ENCODE measurements at places on chromosomes 7 and 10.

DNA sequence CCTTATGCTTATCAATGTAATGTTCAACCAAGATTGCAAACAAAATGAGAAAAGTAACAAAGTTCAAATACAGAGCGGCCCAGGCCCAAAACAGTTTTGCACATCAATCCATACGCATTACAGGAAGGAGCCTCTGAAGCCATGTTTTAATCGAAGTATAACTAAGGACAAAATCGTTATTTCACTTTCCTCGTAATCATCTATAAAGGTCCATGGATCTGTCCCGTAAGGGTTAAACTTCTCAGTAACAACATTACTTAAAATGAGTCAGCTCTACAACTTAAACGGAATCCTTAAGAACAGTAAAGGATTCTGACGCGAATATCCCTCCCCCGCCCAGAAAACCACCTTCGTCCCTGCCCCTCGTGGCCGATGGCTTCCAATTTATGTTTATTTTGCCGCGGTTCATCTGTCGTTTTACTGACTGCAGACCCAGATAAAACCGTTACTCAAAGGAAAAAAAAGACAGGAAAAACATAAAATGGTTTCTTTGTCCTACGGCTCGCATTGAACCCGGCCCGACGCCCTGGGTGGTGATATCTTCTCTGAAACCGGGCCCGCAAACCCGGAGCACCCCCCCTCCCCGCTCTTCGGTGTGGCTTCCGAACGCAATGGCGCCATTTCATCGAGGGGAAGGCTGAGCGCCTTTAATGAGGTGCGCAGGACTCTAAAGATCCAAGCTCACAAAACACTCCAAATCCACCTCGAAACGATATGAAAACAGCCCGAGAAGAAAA lies 1.1 kb downstream of the HNRNPA2B1 start:
- peak; percentile 30 for DNase-seq

DNA sequence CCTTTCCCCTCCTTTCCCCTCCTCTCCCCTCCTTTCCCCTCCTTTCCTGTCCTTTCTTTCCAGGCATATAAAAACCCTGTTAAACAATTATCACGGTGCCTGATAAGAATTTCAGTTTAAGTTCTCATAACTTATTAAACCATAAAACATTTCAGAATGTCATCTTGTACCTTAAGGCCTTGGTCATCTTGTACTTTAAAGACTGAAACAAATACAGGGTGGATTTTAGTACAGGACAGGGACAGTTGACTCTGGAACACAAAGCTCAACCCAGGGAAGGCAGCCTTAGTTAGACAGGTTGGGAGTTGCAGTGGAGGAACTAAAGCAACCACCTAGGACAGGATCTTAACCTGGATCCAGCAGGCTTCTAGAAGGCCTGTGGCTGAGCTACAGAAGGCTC lies 1.2 kb downstream of the AGR3 start:
- no peak for DNase-seq

DNA sequence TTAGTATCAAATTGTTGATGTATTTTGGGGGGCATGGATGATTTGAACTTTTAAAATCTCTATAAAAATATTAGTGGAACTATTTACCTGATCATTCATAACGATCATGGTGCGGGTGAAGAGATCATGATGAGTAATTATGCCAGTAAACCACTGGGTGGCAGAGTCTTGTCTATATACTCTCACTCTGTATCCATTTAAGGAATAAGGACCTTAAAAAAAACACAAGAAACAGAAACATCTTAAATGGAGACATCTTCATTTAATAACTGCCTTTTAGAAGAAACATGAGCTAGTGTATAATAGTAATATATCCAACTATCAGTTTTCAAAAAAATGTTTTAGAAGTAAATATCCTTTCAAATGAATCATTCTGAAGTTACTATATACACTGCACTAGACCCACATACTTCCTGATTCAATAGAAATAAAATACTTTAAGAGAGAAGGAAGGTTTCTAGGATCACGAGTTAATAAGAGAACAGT lies 84.0 kb downstream of the NRBF2 start:
- no peak for DNase-seq

- DNase-seq, result no peak
These were observed 98.7 kb downstream of the RNF216 start for GRCh38 chr7:5682551-5683279.

GRCh38 chr10:131757285-131758058 lies 143.3 kb upstream of the PPP2R2D start:
- DNase-seq, result no peak

DNA sequence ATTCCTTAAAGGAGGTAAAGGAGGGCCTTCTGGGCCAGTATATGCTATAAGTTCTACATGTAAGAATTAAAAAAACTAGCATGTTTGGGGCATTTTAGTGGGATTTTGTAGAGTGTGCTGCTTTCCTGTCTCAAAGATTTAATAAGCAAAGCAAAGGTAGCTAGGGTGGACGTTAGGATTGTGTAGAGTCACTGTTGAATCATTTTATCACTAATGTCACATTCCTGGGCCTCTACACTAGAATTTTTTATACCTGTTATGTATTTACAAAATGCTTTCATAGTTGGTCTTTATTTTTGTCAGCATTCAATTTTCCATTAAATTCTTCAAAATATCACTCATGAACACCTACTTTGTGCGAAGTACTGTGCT lies 139.4 kb upstream of the PHYHIPL start:
- DNase-seq, result no peak

- DNase-seq, result no peak
These were observed 2.9 kb upstream of the MYOZ1 start for GRCh38 chr10:73644015-73644743.

DNA sequence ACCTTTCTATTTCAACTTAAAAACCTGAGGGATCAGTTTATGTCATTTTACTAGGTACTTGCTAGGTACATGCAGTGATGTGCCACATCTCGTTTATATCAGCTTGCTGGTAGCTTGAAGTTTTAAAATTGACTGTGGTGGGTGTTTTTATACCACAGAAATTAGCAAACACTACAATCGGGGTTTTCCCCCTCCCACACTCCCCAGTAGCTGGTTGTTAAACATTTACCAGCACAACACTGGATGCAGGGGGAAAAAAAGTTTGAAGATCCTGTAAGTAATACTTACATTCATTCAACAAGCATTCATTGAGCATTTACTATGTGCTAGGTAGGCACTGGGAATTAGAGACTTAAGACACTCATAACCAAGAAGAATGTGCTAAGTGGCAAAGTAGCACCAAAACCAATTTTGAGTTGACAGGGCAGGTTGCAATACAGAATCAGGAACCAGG lies 32.6 kb downstream of the USP6NL start:
- DNase-seq, result no peak

GRCh38 chr10:53395449-53395848 lies 622.9 kb upstream of the MBL2 start:
- DNase-seq, result no peak

GRCh38 chr7:69996121-69996520 lies 397.8 kb downstream of the AUTS2 start:
- DNase-seq, result no peak

- no peak for DNase-seq
These were observed 11.2 kb downstream of the FAM237B start for GRCh38 chr7:90309872-90310271.

- peak; percentile 45 for DNase-seq
These were observed 67.9 kb upstream of the PRKCQ start for GRCh38 chr10:6647811-6648526.

- no peak for DNase-seq
These were observed 65.6 kb downstream of the IGF2BP3 start for GRCh38 chr7:23404546-23405239.

- no peak for DNase-seq
These were observed 33.7 kb downstream of the ZNF777 start for GRCh38 chr7:149427096-149427680.

GRCh38 chr10:124196659-124197058 lies 103.3 kb upstream of the CHST15 start:
- DNase-seq, result no peak

DNA sequence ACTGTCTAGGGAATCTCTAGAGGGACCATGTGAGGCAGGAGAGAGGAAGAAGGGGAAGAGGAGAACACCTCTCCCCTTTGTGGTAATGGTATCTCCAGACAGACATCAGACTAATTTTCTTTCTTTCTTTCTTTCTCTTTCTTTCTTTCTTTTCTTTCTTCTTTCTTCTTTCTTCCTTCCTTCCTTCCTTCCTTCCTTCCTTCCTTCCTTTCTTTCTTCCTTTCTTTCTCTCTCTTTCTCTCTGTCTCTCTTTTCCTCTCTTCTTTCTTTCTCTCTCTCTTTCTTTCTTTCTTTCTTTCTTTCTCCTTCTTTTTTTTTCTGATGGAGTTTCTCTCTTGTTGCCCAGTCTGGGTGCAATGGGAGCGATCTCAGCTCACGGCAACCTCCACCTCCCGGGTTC lies 73.2 kb upstream of the PAX2 start:
- no peak for DNase-seq

GRCh38 chr7:23120106-23120505 lies 14.5 kb downstream of the KLHL7 start:
- DNase-seq, result no peak

DNA sequence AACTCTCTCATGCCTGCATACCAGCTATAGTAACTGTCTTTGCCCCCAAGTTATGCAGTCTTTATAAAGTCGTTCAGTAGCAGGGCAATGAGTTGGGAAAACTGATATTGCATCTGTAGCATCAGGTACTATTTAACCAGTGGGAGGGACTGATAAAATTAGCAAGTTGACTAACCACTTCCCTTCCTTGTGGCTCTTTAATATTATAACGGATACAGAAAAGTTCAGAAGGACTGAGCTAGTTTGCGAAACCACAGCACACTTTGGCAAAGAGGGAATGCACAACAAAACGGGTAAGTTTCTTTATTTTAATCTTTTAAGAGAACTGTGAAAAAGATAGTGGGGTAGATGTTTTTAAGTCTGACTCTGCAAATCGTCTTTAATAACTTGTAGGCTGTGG lies 205.3 kb upstream of the HDAC9 start:
- no peak for DNase-seq

DNA sequence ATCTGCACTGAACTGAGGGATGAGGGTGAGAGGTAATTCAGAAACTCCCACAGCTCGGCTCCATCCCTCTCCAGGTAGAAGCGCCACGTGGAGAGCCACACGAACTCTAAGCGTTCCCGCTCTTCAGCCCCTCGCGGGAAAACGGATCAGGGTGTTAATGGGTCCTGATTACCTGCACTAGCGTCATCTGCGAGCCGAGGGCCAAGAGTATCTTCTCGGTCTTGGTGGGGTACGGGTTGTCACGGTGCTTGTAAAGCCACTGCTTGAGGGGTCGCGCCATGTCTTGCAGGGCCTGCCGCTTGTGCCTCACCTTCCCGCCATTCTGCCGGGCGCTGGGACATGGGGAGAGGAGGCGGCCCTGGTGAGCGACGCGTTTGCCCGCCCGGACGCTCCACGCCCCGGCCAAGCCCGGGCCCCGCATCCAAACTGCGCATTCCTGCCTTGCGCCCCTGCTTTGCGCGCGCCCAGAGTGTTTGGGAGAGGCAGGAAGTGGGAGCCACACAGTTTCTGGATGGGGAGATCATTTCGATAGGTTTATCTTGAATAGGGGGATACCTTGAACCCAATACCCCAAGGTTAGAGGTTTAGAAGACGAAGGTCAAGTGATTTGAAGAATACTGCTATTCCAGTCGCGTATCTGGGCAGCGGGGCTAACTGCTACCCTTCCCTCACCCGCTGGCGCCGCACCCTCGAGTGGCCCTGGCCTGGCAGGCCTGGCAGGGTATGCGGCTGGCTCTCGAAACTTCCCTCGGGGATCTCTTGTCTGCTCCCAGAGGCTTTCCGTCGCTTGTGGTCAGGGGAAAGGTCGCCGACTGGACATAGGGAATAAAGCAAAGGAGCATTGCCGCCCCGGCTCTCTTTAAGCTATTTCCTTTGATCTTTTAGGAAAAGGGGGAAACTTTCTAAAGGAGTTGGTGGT lies 4.2 kb downstream of the MKX start:
- DNase-seq, result no peak

DNA sequence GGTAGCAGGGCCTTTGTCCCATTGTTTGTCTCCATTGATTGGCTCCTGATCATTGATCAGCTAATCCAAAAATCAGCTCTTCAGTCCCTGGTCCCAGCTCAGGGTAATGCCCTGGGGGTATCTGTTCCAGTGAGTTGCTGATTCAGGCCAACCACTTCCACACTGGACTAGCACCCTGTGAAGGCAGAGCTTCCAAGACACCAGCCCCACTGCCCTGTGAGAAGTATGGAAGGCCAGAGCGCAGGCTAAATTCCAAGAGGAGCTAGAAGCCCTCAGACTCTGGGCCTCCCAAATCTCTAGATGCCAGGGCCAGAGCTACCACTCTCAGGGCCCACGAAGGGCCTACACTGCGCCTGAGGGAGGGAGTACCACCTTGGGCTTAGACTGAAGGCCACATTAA lies 10.4 kb downstream of the TMEM72 start:
- DNase-seq, result no peak

- no peak for DNase-seq
These were observed 12.9 kb upstream of the DENND2A start for GRCh38 chr7:140653319-140654108.

DNA sequence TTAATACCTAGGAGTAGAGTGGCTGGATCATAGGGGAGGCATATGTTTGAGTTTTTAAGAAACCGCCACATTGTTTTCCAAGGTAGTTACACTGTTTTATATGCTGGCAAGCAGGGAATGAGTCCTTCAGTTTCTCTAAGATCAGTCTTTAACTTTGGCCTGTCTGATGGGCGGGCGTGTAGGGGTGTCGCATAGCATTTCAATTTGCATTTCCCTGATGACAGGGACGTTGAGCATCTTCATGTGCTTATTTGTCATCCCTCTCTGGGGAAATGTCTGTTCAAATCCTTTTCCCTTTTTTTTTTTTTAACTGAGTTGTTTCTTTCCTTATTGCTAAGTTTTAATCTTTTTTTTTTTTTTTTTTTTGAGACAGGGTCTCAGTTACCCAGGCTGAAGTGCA lies 9.8 kb downstream of the MTG1 start:
- no peak for DNase-seq

- no peak for DNase-seq
These were observed 9.7 kb downstream of the CFAP46 start for GRCh38 chr10:132932461-132933307.

GRCh38 chr7:29282819-29283414 lies 88.3 kb downstream of the CHN2 start:
- DNase-seq, result no peak

DNA sequence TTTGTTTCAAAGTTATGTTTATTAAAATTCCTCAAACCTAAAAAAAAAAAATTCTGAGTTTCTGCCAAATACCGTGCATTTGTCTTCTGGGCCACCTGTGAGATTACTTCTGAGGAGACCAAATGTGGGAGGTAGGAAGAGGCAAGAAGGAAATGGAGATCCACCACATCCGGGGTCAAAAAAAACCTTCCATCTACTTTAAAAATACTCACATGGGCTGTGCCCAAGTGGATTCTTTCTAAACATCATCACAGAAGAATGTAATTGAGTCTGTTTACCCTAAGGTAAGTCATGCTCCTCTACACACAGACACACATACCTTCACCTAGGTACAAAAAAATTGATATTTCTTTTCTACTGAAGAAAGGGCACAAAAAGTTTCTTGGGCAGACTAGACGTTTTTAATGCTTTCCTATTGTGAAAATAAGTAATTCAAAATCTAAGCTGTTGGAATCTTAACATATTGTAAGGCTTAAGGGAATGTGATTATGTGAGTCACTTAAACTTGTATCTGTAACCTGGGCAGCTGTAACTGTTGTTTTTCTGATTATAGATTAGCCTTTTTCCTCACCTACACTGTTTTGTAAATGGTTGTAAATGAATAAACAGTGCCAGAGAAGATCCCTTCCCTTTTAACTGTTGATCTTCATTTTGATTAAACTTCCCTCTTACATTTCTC lies 19.1 kb upstream of the SPOCK2 start:
- DNase-seq, result no peak
